ENCODE measurements at places on chromosomes 2 and 18.

GRCh38 chr2:39188960-39189494 is 54.7 kb downstream of the CDKL4 start:
- no peak for DNase-seq

DNA sequence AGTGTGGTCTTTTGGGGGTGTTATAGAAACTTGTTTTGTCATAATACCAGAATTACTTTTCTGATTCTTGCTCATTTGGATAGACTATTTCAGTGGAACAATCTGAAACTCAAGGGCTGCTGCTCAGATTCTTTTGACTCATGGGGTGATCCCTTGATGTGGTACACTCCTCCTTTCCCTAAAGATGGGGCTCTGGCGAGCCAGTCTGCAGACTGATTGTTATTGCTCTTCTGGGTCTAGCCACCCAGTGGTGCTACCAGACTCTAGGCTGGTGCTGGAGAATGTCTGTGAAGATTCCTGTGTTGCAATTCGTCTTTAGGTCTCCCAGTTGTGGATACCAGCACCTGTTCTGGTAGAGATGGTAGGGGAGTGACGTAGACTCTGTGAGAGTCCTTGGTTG is 4.2 kb upstream of the MARS2 start:
- DNase-seq, result no peak

DNA sequence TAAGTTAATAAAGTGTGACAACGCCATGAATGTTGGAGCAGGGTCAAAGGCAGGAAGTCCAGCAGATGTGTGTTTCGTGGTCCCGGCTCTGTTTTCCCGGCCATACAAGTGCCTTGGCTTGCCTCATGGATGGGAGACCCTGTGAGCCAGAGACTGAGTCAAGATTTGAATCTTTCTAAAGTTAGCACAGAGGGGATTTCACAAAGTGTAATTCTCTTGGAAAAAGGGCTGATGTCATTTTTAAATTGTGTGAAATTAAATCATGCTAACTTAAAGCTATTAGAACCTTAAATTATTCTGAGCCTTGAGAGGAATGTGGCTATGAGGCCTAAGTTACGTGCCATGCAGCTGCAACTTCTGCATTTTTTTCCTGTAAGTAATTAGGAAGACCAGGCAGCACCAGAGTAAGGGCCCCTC is 38.3 kb upstream of the RALBP1 start:
- no peak for DNase-seq

- DNase-seq, result no peak
These were observed 44.6 kb upstream of the ACVR1 start for GRCh38 chr2:157920736-157921135.

GRCh38 chr2:215772003-215772402 is 241.3 kb downstream of the MREG start:
- DNase-seq, result no peak

DNA sequence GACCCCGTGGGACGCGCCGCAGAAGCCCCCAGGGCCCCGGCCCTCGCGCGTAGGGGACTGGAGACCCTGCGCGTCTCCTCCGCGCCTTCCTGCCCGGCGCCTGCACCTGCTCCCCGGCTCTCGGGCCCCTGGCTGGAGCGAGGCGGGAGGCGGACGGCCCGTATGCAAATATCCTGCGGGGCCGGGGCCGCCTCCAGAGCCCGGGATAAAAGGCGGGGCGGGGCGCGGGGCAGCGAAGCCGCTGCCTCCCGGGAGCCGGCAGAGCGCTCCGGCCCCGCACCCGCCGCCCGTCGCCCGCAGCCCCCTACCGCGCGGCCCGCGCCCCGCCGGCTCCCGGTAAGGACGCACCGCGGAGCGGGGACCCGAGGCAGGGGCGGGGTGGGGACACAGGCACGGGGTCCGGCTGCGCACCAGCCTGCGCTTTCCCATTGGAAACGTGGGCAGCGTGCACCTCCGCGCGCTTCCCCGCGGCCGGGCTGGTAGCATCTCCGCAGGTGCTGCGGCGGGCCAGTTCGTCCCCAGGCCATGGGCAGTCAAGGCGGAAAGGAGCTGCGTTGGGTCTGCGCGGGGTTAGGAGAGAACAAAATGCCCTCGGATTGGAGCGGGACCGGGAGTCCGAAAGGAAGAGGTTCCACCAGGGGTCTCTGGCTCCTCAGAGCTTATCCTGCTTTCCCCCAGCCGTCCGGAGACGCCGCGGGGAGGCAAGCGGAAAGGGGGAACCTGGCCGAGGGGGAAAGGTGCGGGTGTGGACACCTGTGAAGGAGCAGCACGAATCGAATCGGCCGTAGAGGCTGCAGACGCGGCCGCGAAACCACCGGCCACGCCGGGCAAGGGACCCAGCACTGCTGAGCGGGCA is at the start of gene ATP6V1C2:
ATP6V1C2 (plus strand) TSS at position 235 of the 856 bp plus-strand sequence. CDS start 1,220 bp downstream, outside the sequence.
- DNase-seq, result no peak

All from activated CD8-positive, alpha-beta memory T cell treated with anti-CD3 and anti-CD28 coated beads, Interleukin-2, amount 50 U/mL, for 4 hours (primary cell).